ENCODE measurements at places on chromosomes 4 and X. TPM values are rescaled to one million over a fixed set of nuclear protein-coding genes. Genes with fewer than 3 reads are reported as not detected.

DNA sequence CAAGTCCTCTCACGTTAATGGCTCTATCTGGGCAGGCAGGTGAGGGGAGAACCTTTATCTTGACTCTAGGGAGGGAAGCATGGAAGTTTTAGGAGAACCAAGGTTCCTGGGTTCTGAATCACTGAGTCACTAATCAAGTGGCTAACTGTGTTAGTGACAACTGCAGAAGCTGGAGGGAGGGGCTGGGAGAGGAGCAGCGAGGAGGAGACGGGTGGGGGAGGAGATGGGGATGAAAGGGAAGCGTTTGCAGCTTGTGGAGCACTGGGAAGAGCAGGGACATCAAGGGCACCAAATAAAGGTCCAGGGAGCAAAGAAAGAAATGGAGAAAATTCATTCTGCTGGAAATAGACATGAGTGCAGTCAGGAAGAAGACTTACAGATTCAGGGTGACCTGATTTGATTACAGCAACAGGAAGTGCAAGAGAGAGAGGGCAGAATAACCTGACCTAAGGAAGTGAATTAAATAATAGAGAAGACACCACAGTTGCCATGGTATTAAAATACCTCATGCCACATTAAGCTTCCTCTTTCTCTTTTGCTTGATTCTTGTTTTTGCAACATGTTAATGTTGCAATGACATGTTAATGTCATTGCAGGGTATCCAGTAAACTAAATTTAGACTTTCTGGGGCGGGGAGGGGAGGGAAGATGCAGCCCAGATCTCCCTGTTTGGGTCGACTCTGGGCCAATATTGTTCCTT, 4.5 kb upstream of the SETD7 start:
- no peak for DNase-seq

DNA sequence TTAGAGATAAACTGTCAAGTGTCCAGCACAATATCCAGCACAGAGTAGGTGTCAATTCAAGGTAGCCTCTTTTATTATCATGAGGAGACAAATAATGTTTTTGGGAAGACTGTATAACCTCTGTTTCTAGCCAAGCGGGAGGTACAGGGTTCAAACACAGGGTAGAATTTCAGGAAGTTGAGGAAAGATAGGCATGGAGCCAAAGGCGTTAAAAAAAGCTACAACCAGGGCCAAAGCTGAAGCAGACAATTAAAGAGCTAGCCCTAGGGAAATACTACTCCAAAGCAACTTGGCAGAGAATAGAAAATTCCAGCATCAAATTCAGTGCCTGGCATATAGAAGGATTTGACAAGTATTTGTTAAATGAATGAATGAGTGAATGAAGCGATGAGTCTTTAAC, 40.0 kb upstream of the CASK start:
- DNase-seq: no peak

DNA sequence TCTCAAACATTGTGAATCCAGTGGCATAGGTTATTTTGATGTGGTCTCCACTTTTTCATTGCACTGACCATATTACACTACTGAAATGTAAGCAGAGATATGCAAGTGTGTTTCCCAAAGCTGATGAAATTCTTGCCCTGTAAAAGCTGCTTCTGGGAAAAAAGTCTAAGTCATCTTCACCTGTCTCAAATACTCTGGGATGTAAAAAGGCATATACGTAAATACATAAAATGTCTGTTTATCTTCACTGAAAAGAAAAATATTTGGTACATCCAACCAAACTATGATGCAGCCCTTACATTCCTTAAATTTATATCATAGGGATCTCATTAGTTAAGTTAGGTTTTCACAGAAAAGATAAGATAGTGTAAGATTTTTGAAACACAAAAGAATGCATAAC, 7.9 kb downstream of the KDR start:
- no peak for DNase-seq

DNA sequence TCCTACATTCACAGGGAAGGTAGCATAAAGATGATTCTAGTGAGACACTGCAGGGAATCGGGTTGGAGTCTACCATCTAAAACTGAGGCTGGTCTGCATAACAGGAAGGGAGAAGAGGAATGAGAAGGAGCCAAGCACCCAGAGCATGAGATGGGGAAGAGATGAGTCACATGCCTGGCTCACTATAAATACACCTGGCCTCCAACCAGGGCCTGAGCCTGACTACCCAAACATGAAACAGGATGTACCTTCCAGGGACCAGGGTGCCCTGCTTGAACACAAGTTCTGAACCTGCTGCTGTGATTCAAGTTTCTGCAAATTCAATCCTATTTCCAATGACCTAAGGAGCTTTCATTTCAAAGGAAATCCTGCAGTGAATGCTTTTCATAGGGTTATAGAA, 24.9 kb downstream of the CD99L2 start:
- DNase-seq: no peak

GRCh38 chr4:74539044-74539790, 94.3 kb downstream of the AREG start:
- no peak for DNase-seq

DNA sequence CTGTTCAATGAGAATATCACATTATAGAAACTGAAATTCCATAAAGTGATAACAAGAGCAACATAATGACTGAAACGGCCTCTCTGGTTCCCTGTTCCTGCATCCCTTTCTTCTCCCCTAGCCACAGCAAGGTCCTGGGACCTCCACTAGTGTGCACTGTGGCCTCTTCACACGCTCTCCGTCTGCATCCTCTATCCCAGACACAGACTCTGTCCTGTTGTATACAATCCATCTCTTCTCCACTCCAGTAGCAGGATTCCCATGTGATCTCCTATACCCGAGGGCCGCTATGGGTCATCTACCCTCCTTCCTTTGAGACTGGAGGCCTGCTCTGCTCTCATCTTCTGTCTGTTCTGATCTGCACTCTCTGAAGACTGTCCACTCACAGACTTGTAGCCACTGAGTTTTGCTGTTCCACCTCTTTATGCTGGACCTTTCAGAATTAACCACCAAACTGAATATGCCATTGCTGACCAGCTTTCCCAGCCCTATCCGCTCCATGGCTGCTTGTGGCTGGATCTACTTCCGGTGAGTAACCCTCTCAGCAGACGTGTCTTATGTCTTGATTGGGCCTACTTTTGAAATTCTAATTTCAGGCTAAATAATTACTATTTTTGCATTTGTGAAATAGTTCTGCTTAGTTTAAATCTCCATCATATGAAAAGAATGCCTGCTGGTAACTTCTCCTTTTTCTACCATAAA, 105.1 kb upstream of the NAP1L5 start:
- no peak for DNase-seq

DNA sequence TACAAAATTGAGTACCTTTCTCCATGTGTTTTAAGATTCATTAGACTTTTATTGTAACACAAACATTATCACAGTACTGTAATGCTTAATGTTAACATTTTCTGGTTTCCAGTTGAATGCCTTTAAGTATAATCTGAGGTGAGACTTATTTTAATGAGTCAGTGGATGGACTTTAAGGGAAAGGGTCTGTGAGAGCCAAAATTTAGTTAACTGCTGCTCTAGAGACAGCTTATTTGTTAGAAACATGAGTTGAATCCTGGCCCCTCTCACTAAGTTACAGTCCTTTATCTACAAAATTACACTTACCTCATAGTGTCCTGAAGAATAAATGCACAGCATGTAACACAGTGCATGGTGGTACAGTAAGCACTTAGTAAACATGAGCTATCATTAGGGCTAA, 66.0 kb downstream of the PGRMC2 start:
- no peak for DNase-seq

DNA sequence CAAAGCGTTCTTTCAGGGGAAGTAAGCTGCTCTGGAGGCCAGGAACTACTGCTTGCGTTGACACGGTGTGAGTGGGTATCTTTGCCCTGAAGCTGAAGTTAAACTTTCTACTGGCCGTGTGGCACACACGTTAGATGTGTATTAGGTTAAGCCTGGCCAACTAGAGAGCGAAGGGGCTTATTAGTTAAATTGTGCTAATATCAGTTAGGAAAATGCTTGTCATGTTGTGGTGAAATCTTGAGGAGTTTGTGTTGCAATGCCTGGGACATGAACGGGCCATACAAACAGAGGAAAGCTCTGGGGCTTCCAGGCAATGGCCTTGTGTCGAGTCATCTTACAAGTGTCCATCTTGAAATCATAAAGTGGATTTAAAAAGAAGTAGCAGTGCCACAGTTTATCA, 62.6 kb downstream of the NSUN7 start:
- DNase-seq: no peak

DNA sequence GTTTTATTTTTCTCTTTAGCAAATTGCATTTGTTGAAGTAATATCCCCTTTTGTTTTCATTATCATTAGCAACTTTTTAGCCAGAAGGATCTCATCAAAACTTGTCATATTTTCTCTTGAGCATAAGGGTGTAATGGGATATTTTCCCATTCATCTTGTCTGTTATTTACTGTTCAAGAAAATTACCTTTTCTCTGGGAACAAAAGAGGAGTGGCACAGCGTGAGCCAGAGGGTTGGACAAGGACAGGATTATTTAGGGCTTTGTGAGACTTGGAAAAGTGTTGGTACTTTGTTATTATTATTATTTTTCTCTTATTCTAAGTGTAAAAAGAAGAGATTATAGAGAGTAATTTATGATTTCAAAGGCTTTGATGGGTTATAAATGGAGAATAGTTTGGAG, 135.9 kb downstream of the PRKX start:
- no peak for DNase-seq

GRCh38 chrX:154525606-154526490, 9.8 kb upstream of the FAM3A start:
- DNase-seq: no peak

DNA sequence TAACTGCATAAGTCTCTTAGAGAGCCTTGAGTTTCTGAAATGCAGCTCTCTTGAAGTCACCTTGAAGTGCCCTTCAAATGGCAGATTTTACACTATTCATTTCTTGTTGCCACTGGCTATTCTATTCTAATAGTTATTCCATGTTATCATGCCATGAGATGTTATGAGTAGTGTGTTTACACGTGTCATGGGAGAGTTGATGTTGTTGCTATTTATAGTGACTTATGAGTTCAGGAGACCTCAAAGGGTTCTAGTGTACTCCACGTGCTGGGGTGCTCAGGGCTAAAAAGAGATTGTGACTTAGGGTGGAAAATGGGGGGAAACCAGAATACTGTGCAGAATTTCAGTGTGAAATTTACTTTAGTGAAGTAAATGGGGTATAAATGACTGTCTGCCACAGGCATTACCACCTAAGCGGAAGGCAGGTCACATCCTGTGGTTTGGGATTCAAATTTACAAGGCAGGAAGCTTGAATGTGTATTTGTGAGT, 77.1 kb upstream of the SLC4A4 start:
- no peak for DNase-seq

- DNase-seq: no peak
Measured at GRCh38 chr4:27861381-27861787, 1000.7 kb downstream of the STIM2 start.

DNA sequence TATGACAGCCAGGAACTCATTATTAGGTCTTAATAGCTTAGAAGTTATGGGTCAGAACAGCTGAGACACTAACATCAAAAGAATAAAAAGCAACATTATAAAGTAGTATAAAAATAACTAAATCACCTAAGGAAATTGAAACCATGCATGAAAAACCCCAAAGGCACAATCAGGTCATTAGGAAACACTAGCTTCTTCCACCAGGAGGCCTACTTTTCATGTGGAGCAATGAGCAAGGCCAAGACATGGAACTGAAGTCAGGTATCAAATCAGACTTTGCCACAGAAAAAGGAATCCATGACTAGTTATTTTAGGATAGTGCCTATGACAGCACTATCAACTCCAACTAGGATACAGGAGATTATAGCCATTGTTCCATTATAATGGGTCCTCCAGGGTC, 7.9 kb downstream of the HUWE1 start:
- no peak for DNase-seq

DNA sequence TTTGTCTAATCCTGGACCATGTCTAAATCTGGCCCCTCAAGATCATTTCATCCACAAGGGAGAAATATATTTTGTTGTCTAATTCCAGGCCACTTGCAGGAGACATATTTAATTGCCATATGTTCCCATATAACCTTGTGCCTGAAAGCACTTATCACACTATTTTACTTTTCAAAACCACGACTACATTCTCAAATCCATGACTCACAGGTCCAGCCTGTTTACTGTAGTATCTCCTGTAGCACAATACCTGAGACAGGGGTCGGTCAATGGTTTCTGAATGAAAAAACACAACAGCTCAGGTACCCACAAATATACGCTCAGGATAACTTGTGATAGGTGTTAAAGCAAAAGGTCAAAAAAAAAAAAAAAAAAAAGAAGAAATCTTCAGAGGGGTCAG, 60.9 kb downstream of the SEC24D start:
- no peak for DNase-seq

- no peak for DNase-seq
Measured at GRCh38 chr4:97493815-97494518, 649.3 kb downstream of the STPG2 start.

GRCh38 chrX:63935835-63936234, 150.8 kb upstream of the ARHGEF9 start:
- no peak for DNase-seq

DNA sequence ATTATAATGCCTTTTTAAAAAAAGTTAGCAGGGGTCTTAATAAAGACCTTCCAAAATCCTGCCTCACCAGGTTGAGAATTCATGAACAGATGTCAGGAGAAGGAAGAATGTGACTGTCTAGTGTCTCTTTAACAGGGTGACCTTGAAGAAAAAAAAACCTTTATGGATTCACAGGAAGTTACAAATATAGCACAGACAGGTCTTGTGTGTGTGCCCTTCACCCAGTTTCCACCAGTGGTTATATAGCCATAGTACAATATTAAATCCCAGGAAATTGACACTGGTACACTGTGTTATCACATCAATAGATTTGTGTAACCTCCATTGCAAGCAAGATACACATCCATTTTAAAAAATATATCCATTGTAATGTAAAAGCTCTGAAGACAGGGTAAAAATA, 43.7 kb downstream of the HADH start:
- DNase-seq: no peak

DNA sequence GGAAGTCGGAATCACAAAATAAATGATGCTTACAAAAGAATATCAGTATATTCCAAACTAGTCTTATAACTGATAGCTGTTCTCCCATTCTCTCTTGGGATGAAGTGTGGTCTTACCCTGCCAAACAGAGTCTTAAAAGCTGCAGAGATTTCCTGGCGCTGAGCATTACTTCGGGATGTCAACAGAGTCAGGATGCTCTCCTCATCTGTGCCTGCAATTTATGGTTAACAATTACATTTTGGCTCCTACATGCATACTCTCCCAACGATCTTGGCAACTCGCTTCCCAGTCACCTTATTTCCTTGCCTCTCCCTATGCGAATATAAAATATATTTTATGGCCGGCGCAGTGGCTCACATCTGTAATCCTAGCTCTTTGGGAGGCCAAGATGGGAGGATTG, 12.2 kb downstream of the ANXA5 start:
- DNase-seq: no peak

- DNase-seq: no peak
Measured at GRCh38 chr4:12979797-12980196, 504.3 kb downstream of the RAB28 start.

- DNase-seq: no peak
Measured at GRCh38 chr4:151004222-151004621, 10.9 kb downstream of the LRBA start.

The AKAP4 gene
- total RNA-seq: not detected

The MGAT4D gene
- total RNA-seq: not detected

The FMR1NB gene
- total RNA-seq: not detected

The IL2 gene
- not detected for total RNA-seq

The ODAM gene
- total RNA-seq: not detected

The TMEM35A gene
- total RNA-seq: 0.30 TPM
